Ammon's horn (tissue), 1 donor: ENCODE measurements at places on chromosomes 2 and 18.
A peak's percentile ranks its signal among the peaks of the same experiment; 100 is the strongest.

GRCh38 chr2:100580367-100581276 is 17.8 kb downstream of the PDCL3 start:
- peak; percentile 34 for DNase-seq

GRCh38 chr2:61926531-61927477 is 21.3 kb downstream of the COMMD1 start:
- DNase-seq = no peak

DNA sequence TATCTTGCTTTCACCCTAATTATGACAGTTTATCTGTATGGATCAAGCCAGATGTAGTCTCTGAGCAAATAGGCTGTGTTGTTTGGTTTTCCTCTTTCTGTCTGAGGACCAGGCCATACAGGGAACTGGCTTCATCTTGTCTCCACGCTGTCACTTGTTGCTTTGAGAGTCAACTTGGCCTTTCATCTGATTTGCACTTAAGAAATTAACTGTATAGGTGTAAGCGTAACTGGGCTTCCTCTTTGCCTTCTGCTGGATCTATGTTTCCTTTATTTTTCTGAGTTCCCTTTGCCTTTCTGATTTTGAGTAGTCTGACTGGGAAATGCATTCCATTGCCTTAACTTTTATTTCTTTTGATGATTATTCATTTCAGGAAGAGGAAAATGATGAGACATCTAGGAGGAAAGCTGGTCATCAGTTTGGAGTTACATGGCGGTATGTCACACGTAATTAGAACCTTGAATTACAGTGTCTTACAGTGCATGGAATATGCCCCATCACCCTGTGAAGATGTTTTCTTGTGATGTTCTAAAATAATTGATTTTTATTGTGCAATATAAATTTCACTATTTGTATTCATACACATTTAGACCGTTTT is 17.4 kb downstream of the PTCD3 start:
- DNase-seq = no peak

GRCh38 chr18:23619388-23619881 is 33.1 kb upstream of the NPC1 start:
- peak; percentile 16 for DNase-seq

GRCh38 chr2:147275943-147276342 is 568.9 kb upstream of the ACVR2A start:
- no peak for DNase-seq

GRCh38 chr2:238059505-238059904 is 1.3 kb upstream of the SCLY start:
- no peak for DNase-seq

- DNase-seq = peak; percentile 35
Observed at GRCh38 chr2:111617299-111618225, 266.4 kb downstream of the ANAPC1 start.
